Kasumi-1 (cell line): ENCODE measurements at places on chromosomes 11 and 22.

DNA sequence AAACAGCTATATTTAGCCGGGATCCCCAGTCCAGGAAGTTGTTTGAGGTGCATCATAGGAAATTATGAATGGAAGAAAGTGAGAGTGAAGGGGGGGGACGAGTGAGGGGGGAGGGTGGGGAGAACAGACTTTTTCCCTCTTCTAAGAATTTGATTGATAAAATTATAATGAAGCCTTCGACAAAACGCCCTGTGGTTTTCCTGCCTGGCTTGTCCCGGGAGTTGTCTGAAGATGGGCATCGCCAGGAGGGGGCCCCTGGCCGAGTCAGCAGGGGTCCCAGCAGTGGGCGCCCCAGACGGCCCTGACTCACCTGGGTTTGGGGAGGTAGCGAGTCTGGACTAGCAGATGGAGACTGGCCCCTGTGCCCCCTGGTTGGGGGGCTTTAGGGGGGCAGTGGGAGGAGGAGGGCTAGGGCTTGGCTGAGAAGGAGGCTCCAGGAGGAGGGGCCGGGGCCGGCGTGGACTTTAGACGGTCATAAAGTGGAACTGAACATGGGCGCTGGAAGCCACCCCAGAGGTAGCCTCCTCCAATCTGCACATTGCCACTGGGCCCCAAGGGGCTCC is 336 bp upstream of the LIF start:
- DNase-seq = no peak

DNA sequence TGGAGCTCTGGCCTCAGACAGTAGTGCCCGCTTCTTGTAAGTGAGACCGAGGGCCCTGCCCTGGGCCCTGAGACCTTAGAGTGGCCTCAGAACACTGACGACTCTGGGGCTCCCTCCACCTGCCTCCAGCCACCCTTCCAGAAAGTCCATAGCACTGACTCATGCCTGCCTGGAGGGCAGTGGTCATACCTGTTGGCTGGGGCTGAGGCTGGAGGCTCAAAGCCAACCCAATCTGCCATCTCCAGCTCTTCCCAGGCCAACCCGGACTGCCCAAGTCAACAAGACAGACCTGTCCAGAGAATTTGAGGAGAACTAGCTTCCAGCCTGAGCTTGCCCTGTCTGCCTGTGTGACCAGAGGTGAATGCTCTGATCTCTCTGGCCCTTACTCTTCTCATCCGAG is 66.9 kb upstream of the TTLL12 start:
- DNase-seq = no peak

DNA sequence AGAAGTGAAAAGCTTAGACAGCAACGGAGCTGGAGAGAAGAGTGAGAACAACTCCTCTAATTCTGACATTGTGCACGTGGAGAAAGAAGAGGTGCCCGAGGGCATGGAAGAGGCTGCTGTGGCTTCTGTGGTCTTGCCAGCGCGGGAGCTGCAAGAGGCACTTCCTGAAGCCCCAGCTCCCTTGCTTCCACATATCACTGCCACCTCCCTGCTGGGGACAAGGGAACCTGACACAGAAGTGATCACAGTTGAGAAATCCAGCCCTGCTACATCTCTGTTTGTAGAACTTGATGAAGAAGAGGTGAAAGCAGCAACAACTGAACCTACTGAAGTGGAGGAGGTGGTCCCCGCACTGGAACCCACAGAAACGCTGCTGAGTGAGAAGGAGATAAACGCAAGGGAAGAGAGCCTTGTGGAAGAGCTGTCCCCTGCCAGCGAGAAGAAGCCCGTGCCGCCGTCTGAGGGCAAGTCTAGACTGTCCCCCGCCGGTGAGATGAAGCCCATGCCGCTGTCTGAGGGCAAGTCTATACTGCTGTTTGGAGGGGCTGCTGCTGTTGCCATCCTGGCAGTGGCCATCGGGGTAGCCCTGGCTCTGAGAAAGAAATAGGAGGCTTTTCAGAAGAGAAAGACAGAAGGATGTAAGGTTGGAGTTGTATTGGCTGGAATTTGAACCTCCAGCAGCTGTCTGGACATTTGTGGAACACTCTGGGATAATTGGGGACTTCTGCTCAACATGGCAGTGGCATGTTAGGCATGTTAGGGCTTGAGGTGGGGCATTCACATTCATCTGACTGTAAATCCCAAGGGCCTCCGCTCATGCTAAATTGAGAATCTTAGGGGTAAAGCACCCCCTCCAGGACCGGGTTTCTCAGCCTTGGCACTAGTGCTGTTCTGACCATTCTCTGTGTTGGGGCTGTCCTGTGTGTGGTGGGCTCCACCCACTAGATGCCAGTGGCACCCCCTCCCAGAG is 47.1 kb downstream of the BID start:
- DNase-seq = peak; percentile 61

DNA sequence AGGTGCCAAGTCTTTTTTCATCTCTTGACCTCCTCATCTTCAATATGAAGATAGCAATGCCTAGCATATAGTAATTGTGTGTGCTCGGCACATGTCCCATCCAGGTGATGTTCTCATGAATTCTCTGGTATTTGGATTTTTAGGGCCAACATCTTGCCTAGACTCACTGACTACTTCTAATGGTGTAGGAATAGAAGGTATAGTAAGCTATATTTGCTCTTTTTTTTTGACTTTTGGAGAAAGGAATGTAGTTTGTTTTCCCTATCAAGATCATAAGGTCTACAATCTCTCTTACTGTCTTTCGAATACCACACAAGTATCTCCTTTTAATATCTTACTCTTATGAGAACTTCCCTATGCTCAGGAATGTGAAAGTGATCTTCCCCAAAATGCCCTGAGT is 3.2 kb downstream of the HBD start:
- DNase-seq = no peak

DNA sequence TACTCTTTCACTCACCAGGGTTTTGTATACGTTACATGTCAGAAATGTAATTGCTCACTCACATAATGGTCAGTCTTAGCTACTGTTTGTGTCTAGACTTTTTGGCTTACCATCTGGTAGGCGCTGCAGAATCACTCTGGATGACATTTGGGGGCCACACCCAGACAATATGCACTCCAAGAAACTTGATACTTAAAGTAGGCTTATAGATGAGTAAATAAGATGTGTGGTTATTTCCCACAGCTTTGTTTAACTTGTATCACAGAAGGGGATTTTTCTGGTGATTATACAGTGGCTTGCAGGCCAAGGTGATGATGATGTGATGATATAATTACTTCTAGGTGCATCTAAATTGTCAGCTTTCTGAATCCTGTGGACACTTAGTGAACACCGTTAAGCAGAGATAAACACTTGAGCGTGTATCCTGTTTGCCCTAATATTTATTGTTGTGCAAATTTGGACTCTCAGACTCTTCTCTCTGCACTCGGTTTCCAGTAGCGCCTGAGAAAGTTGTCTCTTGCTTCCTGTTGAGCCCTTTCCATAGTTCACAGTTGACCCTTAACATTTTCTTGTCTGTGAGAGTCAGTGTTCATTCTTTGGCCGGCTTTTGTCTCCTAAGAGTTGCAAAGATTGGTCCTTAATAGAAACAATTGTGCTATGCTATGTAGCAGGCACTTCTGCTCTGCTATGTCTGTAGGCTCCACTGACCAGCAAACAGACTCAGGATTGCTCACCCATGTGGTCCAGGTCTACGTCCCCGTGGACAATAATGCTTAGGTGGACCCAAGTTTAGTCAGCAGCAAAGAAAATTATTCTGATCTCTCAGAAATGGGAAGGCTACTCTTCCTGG is 89.3 kb downstream of the PRR5L start:
- DNase-seq = no peak

DNA sequence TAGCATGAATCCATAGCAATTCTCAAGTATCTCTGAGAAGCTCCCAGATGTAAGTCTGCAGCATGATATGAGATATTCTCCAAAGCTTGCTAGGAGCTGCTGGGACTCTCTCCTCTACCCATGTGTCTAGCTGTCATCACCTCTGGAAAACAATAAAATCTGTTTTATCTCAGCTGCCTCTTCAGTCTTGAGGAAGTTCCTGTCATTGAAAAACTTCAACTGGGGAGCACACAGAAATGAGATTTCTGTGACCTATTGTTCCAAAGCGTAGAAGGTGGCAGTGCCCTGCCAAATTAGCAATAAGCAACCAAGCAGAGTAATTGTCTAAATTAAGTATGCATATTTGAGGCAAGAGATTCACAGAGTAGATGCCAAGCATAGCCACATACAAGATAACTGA is 1380.6 kb upstream of the RAG2 start:
- DNase-seq = no peak

DNA sequence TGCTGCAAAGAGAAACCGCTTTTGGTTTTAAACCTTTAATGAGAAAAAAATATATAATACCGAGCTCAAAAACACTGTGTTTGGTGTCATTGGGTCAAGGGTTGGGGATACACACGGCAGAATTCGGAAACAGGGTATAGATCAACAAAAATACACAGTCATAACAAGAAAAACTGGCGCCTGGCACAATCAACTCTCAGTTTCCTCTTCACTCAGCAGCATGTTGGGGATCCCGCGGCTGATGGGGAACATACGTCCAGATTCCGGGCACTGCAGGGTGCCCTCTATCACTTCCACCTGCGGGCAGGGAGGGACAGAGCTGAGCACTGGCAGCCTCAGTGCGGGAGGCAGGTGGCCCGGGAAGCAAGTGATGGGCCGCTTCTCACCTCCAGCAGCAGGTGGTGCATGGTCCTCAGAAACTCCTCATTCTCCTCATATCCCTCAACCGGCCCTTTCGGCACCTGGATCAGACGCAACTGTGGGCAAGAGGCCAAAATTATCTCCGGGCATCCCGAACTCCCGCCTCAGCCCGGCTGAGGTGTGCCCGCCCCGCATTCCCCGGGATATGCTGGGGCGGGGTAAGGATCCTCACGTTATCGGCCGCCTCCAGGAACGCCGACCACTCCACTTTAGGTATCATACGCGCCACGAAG is 561 bp downstream of the TRMT112 start:
- no peak for DNase-seq

GRCh38 chr11:117511483-117511930 is 183.9 kb downstream of the CEP164 start:
- no peak for DNase-seq

GRCh38 chr22:48433647-48434046 is 1394.0 kb downstream of the BRD1 start:
- DNase-seq = no peak

- DNase-seq = no peak
Observed at GRCh38 chr11:74457356-74457755, 10.0 kb downstream of the KCNE3 start.

DNA sequence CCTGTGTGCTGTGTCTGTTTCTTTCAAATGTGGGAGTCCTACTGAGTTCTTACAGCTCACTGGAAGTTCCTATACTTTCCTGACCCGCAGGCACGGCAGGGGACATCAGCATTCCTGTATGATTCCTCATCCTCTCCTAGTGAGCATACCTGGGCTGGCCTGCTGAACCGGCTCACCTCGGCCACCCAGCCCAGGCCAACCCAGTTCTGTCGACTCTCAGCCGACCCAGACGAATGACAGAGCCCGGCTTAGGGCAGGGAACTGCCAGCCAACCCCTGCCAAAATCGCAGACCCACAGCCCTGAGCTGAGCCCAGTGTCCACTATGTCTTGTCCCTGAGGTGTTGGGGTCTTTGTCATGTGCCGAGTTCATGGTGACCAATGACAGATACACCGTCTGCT is 339.7 kb downstream of the BRD1 start:
- no peak for DNase-seq

DNA sequence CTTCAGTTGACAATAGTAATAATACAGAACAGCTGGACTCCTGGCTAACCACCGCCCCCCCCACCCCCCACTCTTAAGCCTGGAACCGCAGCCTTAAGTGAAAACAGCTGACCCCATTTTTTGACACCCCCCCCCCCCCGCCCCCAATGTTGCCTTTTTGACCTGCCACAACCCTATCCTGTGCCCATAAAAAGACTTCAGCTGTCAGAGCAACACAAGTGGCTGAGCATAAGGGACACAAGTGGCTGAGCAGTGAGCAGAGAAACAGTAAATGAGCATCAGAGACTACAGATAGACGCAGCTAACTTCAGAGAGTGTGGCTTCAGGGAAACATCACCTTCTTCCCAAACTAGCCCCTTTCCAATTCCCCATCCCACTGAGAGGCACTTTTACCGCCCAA is 1493.8 kb downstream of the LRRC4C start:
- DNase-seq = no peak

- peak; percentile 64 for DNase-seq
Observed at GRCh38 chr22:41862160-41862529, 29.2 kb downstream of the SREBF2 start.

DNA sequence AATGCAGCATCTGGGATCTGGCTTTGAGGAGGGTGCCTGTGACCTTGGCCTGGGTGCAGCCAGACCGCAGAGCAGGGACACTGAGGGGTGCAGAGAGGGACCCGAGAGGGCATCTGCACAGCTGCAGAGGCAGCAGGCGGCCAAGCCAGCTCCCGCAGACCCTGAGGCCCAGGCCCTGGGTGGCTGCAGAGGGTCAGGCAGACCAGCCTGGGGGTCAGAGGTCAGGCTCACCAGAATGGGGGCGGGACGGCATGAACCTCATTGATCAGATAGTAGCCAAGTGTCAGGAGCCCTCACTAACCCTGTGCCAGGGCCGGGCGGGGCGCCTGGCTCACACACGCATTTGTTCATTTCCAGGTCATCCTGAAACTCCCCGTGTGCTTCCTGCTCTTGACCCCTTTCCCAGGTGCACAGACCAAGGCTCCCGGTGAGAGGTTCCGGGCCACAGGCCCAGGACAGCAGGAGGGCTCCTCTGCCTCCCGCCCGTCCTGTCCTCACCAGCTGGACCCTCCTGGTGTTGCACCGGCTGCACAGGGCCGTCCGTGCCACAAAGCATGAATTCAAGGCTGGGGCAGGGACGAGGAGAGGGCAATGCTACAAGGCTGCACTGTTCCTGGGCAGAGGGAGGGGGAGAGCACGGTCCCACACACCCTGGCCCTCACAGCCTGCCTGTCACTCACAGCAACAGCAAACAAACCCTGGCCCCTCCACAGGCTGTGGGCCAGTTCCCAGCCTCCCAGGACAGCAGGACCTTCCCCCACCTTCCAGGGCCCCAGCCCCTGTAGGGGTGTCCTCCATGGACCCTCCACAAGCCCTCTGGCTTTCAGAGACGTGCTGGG is 3.3 kb downstream of the RTN4R start:
- DNase-seq = no peak

- DNase-seq = no peak
Observed at GRCh38 chr11:89168396-89168795, 9.3 kb upstream of the TYR start.

- DNase-seq = no peak
Observed at GRCh38 chr11:106186630-106187029, 109.2 kb downstream of the AASDHPPT start.

DNA sequence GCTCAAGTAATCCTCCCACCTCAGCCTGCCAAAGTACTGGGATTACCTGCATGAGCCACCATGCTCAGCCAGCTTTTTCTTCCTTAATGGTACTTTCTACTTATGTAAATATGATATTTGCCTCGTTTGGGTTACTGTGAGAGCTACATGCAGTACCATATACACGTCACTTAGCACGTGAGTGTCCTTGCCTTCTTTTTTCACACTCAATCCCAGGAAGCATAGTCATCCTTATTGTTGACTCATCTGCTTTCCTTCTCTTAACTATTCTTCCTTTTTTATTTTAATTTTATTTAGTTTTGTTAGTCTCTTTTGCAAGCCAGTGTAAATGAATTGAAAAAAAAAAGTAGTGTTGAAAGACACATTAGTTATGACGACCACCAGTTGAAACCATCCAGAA is 205.9 kb downstream of the HIPK3 start:
- no peak for DNase-seq

- DNase-seq = peak; percentile 84
Observed at GRCh38 chr11:45082744-45083543, 63.5 kb upstream of the PRDM11 start.

- no peak for DNase-seq
Observed at GRCh38 chr11:74084796-74085541, 76.1 kb upstream of the UCP3 start.

- no peak for DNase-seq
Observed at GRCh38 chr11:130088919-130089673, 19.4 kb downstream of the APLP2 start.
